NCI-H2081 treated with DMSO at 0.1 percent for 48 hours (cell line): ENCODE measurements at places on chromosomes 5 and 9.

DNA sequence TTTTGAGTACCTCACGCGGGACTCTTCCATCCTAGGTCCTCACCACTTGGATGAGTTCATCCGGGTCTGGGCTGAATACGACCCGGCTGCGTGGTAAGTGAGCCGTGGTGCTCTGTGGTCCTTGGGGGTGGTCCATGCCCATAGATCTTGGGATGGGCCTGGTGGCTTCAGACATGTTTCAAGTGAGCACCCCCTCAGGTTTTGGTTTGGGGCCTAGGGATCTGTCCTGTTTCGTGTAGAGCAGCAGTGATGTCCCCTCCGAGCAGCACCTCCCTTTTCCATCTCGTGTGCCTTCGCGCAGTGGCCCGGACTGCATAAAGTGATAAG, 218.9 kb downstream of the CACNA1B start:
- DNase-seq = no peak

DNA sequence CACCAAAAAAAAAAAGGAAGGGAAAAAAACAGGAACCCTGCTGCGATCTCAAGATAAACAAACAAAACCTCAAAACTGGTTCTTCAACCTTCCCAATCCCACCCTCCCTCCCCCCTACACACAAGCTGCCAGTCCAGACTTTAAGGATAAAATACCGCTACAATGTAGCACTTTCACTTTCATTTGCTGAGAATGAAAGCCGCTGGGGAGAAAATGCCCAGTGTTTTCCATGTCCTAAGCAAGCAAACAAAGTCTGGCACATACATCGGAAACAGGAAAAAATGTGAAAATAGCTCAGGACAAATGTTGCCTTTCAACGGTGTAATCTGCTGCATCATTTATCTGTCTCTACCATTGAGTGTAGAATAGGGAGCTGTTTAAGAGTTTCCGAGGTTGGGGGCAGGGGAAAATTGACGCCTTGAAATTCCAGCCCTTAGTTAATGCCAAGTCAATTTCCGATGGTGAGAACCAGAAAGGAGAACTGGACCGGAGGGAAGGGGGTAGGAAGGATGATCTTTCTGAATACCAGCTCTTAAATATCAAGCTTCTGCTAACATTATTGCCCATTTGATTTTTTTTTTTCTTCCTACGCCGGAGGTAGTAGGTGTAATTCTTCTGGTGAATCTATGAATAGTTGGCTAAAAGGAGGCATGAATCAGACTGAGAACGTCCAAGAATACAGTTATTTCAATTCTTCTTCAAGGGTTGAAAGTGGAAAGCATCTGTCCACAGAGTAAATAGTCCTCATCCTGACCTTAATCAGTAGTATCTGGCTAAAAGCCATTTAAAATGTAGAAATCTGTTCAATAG, 1.2 kb upstream of the ADAMTS6 start:
- DNase-seq = no peak

DNA sequence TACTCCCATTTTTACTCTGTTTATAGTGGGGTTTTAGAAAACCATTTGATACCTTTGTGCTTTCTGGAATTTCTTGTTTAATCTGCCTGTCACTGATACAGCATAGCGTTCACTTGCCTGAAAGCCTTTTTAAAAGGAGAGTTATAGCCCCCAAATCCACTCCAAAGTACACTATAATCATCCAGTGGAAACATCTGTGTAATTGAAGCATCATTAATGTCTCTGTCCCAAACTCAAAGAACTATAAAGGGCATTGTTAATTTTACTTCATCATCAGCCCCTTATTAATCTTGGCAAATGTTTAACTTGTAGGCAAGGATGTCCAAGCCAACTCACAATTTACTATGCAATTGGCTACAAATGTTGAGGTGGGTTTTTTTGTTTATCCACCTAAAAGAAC, 64.3 kb downstream of the TMEM252 start:
- DNase-seq = no peak

GRCh38 chr9:129384491-129385210, 206.6 kb upstream of the IER5L start:
- DNase-seq = no peak

- no peak for DNase-seq
These were observed 539.5 kb downstream of the EBF1 start for GRCh38 chr5:158560170-158560569.

GRCh38 chr9:10148796-10149195, 464.0 kb downstream of the PTPRD start:
- no peak for DNase-seq

GRCh38 chr9:98107926-98108325, 11.1 kb downstream of the TRIM14 start:
- no peak for DNase-seq

GRCh38 chr5:93141969-93142368, 439.1 kb downstream of the NR2F1-AS1 start:
- no peak for DNase-seq

DNA sequence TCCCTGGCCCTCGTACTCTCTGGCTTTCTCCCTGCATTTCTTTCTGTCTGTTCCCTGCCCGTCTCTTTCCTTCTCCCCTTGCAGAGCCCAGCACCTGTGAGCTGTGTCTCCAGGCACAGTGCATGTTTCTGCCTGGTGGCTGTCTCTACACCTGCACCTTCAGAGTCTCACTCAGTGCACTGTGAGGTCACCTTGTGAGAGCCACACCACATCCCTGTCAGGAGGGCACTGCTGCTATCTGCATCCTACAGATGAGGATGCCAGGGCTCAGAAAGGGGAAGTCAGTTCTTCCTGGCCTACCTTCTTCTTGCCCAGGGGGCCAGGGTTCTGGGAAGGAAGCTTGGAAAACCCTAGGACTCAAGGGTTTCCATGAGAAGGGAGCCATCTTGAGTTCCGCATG, 69.7 kb upstream of the NEURL1B start:
- DNase-seq = no peak

DNA sequence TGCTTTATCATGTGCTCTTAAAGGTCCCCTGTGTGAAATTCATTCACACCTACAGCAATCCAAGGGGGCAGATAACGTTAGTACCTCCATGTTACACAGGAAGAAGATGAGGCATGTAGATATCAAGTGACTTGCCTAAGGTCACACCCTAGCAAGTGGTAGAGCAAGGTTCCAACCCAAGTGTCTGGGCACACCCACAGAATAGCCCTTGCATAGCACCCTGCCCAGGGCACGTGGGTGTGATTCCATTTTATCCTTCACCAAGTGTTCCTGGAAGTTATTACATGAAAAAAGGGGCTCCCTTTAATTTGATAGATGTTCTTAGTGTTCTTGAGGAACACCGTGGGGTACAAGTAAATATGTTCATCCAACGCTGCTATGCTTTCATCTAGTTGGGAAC, 4.9 kb downstream of the TMEM171 start:
- DNase-seq = no peak

DNA sequence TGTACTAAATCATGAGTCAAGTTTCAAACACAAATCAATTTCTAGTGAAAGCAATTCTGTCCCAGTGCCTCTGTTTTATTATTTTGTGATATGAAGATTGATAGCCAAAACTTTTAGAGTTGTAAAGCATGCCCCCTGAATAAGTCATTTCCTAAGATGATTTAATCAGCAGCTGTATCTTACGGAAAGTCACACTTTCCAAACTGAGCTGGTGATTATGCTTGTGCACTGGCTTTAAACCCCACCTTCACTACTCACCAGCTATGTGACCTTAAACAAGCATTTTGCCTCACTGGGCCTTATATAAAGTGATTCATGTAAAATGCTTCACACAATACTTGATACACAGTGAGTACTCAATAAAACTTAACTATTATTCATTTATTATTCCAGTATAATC, 78.1 kb downstream of the EDIL3 start:
- no peak for DNase-seq

DNA sequence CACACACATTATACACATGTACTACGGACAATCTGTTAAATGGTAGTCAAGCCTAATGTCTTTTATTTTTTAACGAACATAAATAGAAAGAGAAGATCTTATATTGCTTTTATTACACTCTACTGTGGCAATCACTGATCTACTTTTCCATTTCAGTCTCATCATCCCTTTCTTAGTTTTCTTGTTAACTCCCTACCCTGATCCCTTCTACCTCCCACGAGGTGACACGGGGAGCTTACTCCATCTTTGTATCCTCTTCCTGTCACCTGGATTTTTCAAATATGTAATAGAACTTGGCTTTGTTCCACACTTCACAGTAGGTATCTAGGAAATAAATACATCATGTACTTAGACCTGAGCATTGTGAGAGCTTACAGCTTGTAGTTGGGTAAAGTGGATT, 211.0 kb downstream of the PIK3R1 start:
- peak; percentile 1 for DNase-seq

- no peak for DNase-seq
These were observed 157.4 kb downstream of the RMI1 start for GRCh38 chr9:84137968-84138367.
